T-cell (primary cell): ENCODE measurements at places on chromosomes 1 and 21. TPM values are rescaled to one million over a fixed set of nuclear protein-coding genes. Genes with fewer than 3 reads are reported as not detected.

RHEX gene
- 0.28 TPM for total RNA-seq

FNBP1L gene
- total RNA-seq, result 3.2 TPM

KCNJ9 gene
- total RNA-seq, result not detected

TTLL10 gene
- total RNA-seq, result 0.41 TPM

GNG4 gene
- not detected for total RNA-seq

TRIM67 gene
- total RNA-seq, result not detected

SOX13 gene
- 5.2 TPM for total RNA-seq

BTBD8 gene
- 3.9 TPM for total RNA-seq

GIPC2 gene
- total RNA-seq, result 0.09 TPM

DYNLT5 gene
- total RNA-seq, result 0.78 TPM

TIAM1 gene
- total RNA-seq, result 65.5 TPM

LRRN2 gene
- total RNA-seq, result not detected

TAS1R1 gene
- total RNA-seq, result not detected

SMCP gene
- not detected for total RNA-seq

RHCE gene
- 0.35 TPM for total RNA-seq

TRIM58 gene
- 0.21 TPM for total RNA-seq

MNDA gene
- total RNA-seq, result 0.76 TPM

HOOK1 gene
- total RNA-seq, result 20.3 TPM

MRPL20 gene
- 111 TPM for total RNA-seq

CAMK1G gene
- total RNA-seq, result not detected

FAM177B gene
- total RNA-seq, result 0.58 TPM

FCRL5 gene
- 0.28 TPM for total RNA-seq

C1orf53 gene
- total RNA-seq, result not detected

HAO2 gene
- not detected for total RNA-seq

SAMSN1 gene
- total RNA-seq, result 25.3 TPM

DPM3 gene
- 70.7 TPM for total RNA-seq

HEYL gene
- not detected for total RNA-seq

EXTL2 gene
- 2.7 TPM for total RNA-seq

EDN2 gene
- total RNA-seq, result not detected

LINGO4 gene
- 0.40 TPM for total RNA-seq

BRINP3 gene
- total RNA-seq, result not detected

SPRR2A gene
- total RNA-seq, result not detected

EEIG2 gene
- total RNA-seq, result 11.0 TPM

FYB2 gene
- total RNA-seq, result not detected

TPTE gene
- total RNA-seq, result not detected

ADCY10 gene
- 0.06 TPM for total RNA-seq

GPATCH4 gene
- 40.6 TPM for total RNA-seq
